ENCODE measurements at places on chromosomes 13 and 19.
A peak's percentile ranks its signal among the peaks of the same experiment; 100 is the strongest.

DNA sequence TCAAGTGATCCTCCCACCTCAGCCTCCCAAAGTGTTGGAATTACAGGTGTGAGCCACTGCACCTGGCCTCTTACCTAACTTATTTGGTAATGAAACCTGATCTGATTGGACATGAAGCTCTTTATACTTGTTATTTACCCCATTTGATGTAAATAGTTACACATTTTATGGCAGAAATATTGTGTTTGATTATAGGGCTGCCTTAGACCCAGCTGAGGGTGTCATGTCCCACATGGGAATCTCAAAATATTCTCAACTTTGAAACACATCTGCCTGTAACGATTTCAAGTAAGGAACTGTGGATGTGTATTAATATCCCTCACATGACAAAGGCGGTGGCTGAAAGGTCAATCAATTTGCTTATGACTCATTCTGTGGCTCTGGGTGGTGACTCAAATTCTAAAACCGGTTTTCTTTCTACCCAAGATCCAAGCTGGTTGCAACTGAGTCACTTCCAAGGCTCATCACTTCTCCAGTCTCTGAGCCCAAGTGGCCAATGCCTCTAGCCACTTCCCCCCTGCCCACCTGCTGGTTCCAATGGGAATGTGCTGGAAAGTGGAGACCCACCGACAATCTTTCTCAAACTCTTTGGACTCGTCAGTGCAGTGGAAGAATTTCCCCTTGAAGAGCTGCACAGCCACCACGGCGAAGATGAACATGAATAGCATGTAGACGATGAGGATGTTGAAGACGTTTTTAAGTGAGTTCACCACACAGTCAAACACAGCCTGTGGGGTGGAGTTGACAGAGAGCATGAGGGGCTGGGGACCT is 110.9 kb downstream of the IER2 start:
- no peak for DNase-seq

DNA sequence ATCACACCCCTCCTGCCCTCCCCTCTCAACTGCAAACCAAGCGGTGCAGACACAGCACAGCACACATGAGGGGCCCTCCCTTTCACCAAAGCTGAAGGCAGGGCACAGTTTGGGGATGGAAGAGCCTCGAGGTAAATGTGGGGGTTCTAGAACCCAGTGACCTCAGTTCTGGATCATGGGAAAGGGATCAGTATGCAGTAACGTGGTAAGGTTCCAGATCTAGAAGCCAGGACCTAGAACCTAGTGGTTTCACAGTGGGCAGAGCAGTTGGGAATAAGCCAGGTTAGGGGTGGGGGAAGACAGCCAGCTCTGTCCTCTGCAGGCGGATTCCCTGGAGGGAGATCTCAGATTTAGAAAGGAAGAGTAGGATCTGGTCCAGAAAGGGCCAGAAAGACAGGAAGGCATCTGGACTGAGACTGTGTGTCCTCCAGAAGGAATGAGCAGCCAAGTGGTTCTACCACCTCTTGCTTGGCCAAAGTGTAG is 3.1 kb downstream of the FTL start:
- DNase-seq: no peak

- DNase-seq: no peak
Measured at GRCh38 chr19:50858886-50859285, 4.2 kb downstream of the KLK3 start.

DNA sequence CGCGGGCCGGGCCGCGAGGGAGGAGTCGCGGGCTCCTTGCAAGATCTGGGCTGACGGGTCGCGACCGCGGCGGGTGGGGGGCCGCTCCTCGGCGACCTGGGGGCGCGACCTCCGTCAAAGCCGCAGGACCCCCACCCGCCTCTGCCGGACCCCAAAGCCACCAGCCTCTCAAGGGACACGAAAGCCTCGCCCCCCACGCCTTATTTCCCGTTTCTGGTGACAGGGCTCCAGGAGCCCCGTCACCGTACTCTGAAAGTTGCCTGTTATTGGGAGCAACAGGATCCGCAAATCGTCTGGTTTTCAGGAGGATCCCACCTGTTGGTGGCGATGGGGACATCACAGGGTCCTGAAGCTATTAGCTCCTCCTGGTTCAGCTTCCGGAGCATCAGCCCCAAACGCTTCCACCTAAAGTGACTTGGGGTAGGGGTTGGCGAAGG is 530 bp downstream of the MAU2 start:
- DNase-seq: peak; percentile 59

GRCh38 chr13:21530656-21531055 is 71.6 kb upstream of the ZDHHC20 start:
- DNase-seq: no peak
